ENCODE measurements at places on chromosomes 1 and 21.

DNA sequence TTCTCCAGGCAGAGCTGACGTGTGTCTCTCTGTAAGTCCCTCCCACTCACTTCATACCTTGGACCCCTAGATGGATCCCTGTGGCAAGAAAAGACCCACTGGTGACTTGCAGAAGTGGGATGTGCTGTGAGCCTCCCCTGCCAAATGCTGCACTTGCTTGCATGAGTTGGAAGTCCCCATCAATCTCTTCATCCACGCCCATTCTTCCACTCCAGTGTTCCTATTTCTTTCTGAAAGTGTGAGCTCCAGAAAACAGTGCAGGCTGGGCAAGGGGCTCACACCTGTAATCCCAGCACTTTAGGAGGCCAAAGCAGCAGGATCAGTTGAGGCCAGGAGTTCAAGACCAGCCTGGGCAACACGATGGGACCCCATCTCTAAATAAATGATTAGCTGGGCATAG, 254.1 kb upstream of the IRF2BP2 start:
- DNase-seq: no peak

GRCh38 chr1:11790880-11791715, 14.7 kb downstream of the MTHFR start:
- no peak for DNase-seq

DNA sequence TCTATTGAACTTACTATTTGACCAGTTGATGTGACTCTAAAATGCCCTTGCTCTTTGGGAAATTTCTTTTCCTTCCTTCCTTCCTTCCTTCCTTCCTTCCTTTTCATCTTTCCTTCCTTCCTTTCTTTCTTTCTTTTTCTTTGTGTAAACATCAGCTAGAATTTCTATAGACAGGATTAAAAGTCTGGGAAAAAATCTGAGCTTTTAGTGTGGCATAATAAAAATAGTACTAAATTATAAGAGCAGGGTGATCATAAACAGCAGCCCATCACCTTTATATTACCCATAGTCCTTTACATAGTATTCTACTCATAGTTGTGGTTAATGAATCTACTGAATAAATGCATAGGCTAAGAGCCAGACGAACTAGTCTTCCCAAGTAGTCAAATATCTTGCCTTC, 281.0 kb upstream of the DAB1 start:
- DNase-seq: no peak

GRCh38 chr21:16634515-16634914, 878.3 kb upstream of the CXADR start:
- no peak for DNase-seq

DNA sequence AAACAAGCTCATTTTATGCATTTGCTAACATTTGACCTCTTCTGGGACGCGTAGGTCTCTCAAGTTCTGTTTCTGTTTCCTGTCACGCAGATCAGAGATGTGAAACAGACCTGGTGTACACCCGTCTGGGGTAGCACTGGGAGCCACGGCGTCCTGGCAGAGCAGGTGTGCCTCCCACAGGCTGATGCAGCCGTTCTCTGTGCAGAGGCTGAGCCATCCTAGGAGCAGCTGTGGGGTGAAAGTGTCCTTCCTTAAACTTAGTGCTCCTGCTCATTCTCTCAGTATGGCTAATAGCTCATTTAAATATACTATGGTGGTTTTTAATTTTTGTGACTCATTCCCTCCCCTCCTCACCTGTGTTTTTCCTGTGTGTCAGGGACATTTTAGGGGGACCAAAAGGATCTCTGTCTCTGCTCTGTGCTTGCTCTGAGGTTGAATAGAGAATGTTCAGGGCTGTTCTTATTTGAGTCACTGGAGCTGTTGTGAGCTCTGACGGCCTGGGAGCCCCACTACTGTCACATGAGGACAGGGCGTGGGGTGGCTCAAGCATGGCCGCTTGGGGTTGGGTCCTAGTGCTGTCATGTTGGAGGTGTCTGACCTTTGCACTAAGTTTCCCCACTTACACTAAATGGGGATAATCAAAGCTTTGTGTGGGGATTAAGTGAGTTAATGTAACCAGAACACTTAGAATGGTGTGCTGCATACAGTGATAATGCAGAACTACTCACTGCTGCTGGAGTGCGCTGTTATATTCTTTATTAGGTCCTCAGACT, 43.0 kb downstream of the GALNT2 start:
- DNase-seq: no peak

Data from HS-5 (cell line).